CD8-positive, alpha-beta T cell (primary cell): ENCODE measurements at places on chromosomes 12 and 14.

DNA sequence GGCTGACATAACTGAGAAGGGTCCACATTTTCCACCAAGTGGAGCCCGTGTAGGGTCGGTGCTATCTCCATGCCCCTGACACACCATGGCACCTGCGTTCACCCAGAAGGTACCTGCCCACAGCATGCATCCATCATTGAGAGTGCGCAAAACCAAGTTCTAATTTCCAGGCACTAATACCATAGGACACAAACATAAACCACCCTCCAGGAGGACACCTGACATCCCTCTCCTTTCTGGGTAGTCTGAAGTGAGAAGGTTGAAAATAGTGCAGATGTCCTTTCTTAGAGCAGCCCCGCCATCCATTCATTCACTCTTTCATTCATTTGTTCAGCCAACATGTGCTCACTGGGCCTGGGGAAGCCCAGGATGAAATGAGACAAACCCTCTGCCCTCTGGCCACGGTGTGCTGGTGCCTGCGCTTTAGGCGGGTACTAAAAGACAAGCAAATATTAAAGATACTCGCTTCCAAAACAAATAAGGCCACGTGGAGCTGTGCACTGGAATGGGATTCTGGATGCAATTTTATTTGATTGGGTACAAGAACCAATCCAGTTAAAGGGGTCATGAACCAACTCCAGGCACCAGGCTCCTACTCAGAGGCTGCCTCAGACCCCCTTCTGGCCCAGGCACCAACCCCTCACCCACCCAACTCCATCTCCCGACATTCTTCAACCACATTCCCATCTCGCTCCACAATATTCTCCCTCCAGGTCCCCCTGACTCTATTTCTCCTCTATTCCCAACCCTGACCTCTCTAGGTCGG is 1.2 kb downstream of the TTC7B start:
- DNase-seq = no peak

DNA sequence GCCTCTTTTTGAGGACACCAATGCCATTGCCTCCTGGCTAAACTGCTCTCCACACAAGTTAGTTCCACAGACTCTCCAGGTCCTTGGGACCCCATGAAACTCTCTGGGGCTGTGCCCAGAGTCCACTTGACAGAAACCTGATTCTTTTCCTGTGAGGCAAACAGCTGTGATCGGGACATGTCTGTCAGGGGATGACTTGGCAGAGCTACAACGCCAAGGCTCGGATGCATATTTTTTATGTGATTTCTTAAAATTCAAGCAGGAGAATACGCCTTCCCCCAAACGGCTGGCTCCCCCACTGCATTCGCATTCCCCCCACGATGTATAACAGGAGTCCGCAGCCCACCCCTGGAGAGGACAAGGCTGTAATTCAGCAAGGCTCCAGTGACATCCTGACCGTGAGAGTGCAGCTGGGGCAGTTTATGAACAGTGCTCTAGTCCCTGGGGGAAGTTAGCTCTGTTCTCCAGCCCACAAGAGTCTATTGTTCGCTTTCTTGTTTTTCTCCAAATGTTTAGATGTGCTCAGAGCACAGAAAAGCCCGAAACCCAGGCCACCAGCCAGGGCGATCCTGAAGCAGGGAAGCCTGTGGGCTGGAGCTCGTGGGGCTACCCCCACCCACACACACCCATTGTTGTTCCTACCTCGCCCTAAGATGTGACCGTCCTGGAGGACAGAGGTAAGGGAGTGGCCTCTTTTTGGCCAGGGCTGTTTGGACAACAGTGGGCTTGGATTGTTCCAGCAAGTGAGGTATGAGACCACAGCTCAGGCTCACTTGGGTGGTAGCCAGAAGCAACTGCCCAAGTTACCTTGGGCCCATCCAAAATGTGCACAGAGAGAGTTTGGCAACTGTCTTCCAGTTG is 159.5 kb downstream of the ZFP36L1 start:
- DNase-seq = no peak

DNA sequence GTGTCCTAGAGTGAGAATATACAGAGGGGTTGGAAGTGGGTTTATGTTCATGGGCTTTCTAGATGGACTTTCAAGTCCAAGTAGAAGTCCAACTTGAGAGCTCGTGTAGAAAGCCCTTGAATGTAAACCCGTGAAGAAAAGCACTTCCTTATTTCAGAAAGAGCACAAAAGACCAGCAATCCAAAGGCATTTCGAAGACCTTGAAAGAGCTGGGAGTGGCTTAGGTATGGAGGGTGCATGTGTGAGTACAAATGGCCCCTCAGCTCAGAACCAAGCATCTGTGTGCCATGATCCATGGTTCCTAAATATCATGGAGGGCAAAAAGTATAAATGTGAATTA is 160.7 kb downstream of the ETV6 start:
- DNase-seq = no peak

DNA sequence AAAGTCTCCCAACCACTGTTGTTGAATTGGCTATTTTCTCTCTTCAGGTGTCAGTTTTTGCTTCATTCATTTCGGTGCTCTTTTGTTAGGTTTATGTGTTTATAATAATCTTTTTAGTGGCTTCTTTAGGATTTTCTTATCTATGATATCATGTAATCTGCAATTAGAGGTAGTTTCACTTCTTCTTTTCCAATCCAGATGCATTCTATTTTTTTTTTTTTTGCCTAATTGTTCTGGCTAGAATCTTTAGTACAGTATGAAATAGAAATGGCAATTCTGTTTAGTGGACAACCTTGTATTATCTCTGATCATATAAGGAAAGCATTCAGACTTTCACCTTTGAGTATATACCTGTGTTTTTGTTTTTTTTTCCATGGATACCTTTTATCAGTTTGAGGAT is 17.4 kb downstream of the CNOT2 start:
- DNase-seq = no peak

- no peak for DNase-seq
These were observed 117.3 kb downstream of the MED13L start for GRCh38 chr12:116160231-116160630.

GRCh38 chr12:70788774-70789173 is 131.8 kb downstream of the PTPRR start:
- DNase-seq = no peak

DNA sequence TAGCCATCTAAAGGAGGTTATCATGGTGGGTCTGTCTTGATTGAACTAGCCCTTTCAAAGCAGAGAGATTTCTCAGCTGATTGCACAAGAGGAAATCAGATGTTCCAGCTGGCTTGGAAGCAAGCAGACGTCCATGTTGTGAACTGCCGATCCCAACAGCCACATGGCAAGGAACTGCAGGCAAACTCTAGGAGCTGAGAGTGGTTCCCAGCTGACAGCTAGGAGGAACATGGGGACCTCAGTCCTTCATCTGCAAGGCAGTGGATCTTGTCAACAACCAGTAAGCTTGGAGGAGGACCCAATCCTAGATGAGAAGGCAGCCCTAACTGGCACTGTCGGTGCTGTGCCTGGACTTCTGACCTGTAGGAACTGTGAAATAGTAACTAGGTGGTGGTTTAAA is 7.7 kb downstream of the ACVR1B start:
- no peak for DNase-seq
